IMR-90 (cell line): ENCODE measurements at places on chromosomes 3 and 15.

DNA sequence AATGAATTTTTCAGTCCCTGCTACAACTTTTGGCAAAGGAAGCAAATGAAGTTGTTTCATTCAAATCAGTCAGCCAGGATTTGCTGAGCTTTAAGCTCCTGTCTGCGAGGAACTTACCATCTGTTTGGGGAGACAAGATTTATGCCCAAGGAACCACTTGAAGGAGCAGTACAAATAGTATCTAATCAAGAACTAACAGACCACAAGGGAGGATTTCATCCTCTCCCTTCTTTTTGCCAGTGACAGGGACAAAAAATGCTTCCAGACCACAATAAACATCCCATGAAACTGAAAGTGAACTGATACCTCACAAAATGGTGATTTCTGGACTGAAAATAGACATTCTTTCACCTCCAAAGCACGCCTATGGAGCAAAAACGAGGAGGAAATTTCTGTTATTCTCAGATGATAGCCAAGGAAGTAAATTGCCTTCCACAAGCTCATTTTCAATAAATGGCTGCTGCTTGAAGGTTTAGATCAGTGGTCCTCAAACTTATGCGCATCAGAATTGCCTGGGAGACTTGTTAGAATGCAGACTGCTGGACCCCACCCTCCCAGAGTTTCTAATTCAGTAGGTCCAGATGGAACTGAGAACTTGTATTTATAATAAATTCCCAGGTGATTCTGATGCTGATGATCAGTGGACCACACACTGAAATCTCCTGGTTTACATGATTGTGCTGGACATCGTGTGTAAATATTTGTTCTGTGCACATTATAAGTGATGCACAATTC is 202.4 kb upstream of the GADL1 start:
- no peak for DNase-seq

DNA sequence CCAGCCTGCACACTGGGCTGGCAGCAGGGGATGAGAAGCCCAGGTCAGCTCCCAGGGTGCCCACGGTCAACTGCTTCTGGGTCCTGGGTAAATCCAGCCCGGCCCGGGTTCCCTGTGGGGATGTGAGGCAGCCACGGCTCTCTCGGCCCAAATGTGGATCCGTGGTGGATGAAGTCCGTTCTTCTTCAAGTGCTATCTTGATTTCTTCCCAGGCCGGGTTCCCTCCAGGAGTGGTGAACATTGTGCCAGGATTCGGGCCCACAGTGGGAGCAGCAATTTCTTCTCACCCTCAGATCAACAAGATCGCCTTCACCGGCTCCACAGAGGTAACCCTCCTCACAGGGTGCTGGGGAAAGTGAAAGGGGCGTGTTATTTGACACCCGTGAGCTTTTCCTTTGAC is 16.1 kb downstream of the ALDH1A3 start:
- DNase-seq, result no peak

DNA sequence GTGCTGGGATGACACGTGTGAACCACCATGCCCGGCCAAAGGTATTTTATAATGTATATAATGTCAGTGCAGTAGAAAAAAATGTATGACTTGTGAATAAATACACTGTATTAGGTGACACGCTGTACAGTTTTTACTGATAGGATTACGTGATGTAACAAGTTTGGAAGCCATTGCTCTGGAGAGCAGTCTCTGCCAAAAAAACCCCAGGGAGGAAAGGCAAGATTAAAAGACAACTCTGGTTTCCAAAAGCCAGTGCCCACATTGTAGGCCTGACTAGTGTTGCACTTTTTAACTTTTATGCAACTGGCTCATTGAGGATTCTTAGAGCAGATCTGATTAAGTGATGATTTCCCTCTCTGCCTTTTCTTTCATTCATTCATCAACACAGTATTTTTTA is 62.0 kb upstream of the SLC2A2 start:
- peak; percentile 33 for DNase-seq

DNA sequence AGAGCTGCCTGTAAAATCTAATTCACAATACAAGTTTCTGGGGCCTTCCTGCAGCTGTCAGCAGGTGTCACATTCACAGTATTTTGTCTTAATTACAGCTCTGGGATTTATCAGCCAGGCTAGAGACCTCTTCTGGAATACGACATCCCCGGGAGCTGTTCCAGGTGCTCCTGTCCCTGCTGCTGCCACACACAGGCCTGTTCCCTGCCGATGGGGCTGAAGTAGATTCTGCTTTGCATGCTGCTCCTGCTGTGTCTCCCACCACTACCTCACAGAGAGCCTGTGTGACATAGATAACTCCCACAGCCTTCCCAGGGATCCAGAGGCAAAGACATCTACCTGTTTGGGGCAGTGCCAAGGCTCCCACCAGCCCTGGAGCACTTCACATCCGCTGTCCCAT is 20.4 kb downstream of the COLQ start:
- DNase-seq, result no peak

GRCh38 chr15:69451951-69452691 is 497 bp upstream of the RPLP1 start:
- peak; percentile 56 for DNase-seq

DNA sequence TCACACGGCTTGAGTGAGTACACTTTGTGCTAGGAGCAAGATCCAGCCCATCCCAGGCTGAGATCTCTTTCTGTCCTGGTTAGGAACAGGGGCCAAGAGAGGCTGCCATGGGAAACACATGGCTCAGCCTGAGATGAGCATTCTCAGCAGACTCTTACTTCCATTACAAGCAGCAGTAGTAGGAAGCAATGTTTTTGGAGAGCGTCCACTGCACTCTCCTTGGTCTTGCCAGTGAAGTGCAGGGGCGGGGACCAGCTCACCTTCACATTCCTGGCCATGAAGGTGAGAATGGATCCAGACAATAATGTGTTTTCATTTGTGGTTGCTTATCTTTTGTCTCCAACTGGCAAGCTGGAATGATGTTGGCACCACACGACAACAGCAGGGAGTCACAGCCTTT is 24.7 kb downstream of the ZNF80 start:
- DNase-seq, result no peak

- no peak for DNase-seq
These were observed 42.6 kb upstream of the SEMA6D start for GRCh38 chr15:47674586-47675232.

DNA sequence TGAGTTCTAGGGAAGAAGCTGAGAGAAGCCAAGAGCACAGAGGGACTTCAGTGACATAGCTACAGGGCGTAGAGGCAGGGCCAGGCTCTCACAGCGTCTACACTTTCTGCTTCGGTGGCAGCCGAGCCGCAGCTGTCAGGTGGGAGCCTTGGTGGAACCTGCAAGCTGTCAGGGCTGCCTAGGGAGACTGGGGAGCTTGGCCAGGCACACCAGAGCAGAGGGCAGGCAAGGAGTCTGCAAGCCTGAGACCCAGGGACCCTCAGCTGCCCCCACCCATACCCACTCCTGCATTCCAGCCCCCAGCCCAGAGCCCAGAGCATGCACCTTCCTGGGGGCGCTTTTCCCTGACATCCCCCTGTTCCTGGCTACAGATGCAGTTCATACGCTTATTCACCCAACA is 13.4 kb upstream of the KLF15 start:
- DNase-seq, result no peak

DNA sequence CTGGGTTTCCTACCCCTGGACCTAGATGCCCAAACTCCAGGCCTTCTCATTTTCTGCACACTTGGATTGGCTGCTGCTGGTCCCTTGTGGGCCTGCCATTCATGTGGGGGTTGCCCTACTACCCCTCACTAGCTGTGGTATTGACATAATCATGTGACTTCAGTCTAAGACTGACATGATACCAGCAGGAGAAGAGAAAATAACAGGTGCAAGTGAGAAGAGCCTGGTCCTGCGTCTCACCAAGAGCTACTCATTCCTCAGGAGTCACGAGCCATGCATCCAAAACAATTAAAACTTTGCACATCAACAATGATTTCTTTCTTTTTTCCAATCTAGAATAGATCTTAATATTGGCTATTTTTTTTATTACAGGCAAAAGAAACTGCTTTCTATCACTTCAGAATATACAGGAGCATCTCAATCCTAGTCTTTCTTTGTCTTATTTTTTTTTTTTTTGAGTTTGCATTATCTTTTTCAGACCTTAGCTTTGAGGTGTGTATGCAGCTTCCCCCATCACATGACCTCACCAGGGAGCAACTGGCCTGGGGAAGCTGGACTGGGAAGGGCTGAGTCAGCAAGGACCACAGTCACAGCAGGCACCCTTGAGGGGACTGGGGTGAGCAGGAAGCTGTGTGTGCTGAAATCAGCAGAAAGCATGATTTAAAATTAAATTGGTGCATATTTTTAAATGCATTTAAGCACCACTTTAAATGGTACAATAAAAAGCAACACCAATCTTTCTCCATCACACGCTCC is 27.6 kb downstream of the SLC9A9 start:
- DNase-seq, result no peak

DNA sequence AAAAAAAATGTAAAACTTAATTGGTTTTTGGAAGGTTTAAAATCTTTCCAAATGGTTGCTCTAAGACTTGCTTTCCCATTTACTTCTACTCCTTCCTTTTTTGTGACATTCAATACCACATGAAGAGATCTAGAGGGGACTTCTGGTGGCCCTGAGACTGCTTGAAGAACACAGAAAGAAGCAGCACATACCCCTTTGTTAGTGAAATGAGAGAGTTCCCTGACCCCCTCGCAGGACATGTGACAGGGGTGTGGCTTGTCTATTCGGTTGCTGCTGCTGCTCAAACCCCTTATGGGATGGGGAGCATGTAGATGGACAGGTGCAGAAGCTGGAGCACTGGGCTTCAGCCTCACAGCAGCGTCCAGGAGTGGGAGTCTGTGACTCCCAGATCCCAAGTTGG is 71.0 kb downstream of the ZMAT3 start:
- DNase-seq, result no peak

DNA sequence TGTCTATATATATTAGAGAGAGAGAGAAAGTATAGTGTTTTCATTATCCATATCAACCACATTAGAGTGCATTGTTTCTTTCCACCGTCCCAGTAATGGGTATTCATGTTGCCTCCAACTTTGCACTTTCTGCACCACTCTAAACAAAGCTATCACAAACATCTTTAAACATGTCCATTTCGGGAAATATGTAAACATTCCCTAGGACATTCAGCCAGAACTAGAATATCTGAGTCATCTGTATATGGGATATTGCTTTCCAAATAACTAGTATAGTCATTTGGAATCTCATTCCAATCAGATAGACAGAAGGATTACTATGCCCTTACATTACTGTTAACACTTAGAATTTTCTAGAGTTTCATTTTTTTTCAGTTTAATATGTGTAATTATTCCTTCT is 914.9 kb upstream of the EPHA6 start:
- DNase-seq, result peak; percentile 78

DNA sequence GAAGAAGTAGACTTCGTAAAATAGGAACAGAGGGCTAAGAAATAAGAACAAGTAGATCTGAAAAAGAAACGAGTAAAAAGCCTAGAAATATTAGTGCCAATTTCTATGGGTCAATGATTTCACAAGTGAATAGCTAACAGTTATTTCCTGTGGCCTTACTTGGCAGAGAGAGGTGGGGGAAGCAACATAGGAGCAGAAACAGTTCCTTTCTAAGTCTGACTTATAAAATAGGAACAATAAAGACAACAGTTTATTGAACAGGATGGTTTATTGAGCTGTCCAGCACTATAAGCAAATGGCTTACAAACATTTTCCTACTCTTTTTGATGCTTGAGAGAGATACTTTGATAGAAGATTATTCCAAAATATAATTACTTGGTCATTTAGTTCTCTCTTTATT is 37.9 kb downstream of the AGTR1 start:
- no peak for DNase-seq

DNA sequence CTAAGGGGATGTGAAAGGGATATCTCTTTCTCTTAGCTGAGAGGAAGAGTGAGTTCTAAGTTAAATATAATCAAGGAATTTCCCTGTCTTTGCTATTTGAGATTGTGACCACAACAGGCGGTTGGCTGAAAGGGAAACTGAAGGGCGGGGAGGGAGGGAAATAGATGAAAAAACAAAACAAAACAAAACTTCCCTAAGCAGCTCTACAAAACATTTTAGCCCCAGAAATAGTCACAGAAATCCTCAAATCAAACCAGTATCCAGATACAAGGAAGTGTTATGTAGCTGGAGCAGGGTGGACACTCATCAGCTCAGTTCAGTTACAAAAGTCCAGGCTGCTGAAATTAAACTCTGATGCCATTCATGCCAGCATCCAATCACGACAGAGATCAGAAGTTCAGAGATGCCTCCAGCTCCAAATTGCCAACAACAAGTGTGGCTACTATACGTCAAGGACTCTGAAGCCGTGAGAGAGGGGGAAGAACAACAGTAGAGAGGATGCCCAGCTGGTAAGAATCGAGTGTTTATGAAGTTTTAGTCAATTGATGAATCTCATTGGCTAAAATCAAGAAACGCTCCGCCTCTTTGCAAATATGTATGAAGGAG is 319 bp upstream of the TP63 start:
- DNase-seq, result no peak

DNA sequence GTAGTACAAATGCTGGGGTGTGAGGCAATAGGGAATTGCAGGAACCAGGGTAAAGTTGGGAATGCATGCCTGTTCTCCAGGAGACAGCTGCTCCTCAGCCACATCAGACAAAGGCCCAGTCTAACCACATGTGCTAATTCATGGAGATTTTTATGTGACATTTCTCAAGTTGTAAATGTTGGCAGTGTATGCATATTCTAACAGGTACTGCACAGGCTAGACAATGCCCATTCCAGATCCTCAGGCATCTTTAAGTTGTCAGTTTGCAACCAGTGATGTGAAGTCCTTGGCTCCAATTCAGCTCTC is 84.9 kb downstream of the EEFSEC start:
- DNase-seq, result no peak

GRCh38 chr3:50484722-50485121 is 18.7 kb downstream of the CACNA2D2 start:
- no peak for DNase-seq

GRCh38 chr3:7205535-7205934 is 344.6 kb downstream of the GRM7 start:
- no peak for DNase-seq

DNA sequence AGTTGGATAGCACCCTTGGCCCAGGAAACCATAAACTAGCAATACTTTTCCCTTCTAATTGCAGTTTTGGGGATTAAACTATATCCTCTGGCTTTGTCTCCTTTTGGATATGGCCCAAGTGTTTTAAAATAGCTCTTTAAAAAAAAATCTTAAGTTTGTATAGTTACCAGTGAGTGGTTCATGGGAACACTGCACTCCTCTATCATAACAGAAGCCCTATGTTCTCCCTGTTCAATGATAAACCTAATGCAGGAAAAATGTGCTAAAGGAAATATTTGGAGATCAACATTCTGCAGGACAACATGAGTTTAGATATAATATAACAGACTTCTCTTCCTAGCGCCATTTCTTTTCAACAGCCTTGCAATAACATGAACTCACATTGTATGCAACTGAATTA is 13.1 kb downstream of the MRPL47 start:
- DNase-seq, result peak; percentile 65

DNA sequence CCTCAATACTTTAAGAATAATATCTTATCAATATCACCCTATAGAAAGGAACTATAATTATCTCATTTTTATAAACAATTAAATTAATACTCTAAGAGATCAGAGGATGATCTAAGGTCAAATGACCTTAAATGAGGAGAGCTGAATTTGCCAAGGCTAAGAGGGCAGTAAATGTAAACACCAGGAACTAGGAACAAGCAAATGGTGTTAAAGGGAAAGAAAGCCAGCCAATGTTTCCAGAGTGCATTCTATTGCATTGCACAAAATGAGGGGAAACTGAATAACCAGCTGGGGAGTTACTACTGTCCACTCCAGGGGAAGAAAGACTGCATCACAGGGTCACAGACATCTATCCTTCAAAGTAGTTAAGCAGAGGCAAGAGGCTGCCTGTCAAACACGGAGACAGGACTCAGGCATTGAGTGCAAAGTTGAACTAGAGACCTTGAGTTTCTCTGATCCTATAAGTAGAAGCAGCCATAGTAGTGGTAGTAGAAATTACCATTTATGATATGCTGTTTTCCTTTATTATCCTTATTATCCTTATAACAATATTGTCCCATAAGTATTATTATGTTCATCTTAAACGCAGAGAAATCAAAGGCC is 466.4 kb downstream of the MAGI1 start:
- DNase-seq, result no peak
